Frontal cortex (tissue), 4 donors: ENCODE measurements at places on chromosomes 5 and 9. TPM values are rescaled to one million over a fixed set of nuclear protein-coding genes. Genes with fewer than 3 reads are reported as not detected.

Gene ARHGEF37
- total RNA-seq, result 1.2 TPM

DNA sequence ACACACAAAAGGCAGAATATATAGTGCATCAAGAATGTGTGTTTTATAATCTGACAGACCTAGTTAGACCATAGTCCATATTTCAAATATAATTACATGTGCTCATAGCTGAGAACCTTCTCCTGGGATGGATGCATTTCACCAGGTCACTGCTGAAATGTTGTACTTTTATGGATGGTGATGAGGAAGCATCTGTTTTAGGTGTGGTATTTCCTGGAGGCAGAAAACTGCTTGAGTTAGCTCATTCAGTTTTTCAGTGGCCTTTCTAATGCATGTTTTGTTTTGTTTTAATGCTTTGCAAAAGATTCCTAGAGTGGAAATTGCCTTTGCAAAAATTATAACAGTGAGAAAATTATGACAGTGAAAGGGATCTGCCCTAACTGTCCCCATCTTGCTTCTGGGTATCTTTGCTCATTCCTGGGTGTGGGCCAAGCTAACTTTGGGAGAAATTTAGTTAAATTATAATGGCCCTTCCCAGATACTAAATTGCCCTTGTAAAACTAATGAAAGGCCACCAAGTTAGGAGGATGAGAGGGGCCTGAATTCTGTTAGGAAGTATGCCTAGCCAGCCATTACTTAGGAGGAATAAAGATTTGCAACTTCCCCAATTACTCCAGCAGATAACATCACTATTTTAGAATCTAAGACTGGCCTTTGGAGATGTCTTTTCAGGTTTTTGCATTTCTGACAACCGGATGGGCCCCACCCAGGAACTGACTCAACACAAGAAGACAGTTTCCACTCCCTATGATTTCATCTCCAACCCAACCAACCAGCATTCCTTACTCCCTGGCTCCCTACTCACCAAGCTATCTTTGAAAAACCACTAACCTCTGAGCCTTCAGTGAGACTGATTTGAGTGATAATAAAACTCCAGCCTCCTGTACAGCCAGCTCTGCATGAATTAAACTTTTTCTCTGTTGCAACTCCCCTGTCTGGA is 7.0 kb upstream of the IL12B start:
- no peak for DNase-seq

GRCh38 chr5:24183981-24184380 is 460.8 kb downstream of the CDH10 start:
- no peak for DNase-seq

DNA sequence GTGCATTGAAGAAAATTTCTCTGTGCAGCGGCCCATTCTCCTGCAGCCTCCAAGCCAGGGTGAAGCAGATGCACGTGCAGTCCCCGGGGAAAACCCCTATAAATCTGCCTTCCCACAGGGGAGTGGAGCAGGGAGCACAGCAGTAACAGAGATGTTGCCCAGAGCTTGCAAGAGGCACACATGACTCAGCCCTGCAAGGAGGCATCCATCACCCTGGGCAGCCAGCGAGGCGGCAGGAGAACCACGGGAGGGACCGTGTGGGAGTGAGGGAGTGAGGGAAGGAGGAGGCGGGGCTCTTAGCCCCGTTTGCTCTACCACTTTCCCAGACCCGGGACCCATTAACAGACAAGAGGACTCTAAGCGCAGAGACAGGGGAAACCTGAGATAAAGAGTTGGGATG is 96.2 kb upstream of the ARAP3 start:
- no peak for DNase-seq

Gene INSL4
- total RNA-seq, result not detected
